ENCODE measurements at places on chromosomes 5 and 9.

DNA sequence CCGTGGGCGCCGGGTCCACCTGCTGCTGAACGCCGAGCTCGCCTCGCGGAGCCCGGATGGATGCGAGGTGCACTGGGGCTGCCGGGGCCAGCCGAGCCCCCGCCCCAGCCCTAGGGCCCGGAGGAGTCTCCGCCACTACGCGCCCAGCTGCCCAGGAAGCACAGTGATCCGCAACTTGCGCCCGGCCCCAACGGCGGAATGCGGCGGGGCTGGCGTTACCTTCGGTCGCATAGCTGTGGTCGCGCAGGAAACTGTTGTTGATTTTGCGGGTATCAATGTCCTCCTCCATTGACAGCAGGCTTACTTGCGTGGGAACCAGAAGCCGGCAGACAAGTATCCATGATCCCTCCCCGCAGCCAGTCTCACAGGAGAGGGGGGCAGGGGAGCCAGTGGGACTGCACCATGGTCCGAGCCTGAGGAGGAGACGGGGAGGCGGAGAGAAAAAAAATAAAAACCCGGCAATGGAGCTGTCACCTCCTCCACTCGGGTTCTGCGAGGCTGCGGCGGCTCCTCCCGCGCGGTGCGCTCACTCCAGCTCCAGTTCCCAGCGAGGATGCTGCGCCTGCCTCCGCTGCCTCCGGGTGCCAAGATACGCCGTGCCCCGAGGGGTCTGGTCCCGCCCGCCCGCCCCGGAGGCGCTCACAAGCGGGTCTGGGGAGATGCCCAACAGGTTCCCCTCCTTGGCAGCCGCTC, 628 bp downstream of the PPP2R2B start:
- peak; percentile 5 for DNase-seq

GRCh38 chr5:68249520-68249919, 34.0 kb downstream of the PIK3R1 start:
- no peak for DNase-seq

GRCh38 chr9:105515811-105516413, 42.0 kb upstream of the FKTN start:
- no peak for DNase-seq

GRCh38 chr5:75681125-75681830, 36.0 kb downstream of the POC5 start:
- DNase-seq = peak; percentile 41

- DNase-seq = no peak
Measured at GRCh38 chr5:39665328-39665727, 240.5 kb upstream of the DAB2 start.

GRCh38 chr5:16737620-16738364, 121.0 kb upstream of the RETREG1 start:
- no peak for DNase-seq

Measured in fibroblast of skin of right biceps (primary cell).